ENCODE measurements at places on chromosomes 2 and 18. TPM values are rescaled to one million over a fixed set of nuclear protein-coding genes. Genes with fewer than 3 reads are reported as not detected.

Gene DSG1
- total RNA-seq = 122 TPM

DNA sequence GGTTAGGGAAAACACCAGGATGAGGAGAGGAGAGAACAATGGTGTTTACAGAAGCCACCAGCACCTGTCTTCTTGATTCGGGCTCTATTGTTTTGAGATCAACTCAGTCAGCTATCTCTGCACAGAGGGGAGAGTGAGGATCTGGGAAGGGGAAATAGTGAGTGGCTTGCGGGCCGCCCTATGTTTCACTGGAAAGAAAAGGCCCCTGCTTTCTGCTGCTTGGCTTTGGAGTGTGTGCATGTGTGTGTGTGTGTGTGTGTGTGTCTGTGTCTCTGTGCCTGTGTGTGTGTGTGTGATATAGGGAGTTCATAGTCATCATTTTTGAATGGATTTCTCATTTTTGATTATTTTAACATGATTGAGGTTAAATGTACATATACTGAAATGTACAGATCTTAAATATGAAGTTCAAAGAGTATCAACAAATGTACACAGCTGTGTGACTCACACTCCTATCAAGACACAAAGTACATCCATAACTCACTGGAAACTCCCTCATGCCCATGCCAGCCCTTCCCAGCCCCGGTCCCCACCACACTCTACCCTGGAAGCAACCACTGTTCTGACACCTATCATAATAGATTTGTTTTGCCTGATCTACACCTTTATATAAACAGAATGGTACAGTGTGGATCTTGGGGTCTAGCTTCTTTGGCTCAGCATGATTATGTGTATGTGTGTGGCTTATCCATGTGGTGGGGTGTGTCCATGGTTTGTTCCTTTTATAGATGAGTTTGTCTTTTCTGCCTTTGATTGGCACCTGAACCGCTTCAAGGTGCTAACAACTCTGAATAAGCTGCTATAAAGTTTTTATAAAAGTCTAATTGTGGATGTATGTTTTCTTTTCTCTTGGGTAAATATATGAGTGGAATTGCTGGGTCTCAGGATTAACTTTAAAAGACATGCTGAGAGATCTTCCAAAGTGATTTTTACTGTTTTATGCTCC is 258.3 kb downstream of the SETBP1 start:
- no peak overlapping the region for H3K27ac ChIP-seq
- H3K27me3 ChIP-seq = no peaks in the 10 kb centered on the region
- DNase-seq = no peak

- H3K27ac ChIP-seq = no peak overlapping the region
- H3K4me1 ChIP-seq = peaks cover 8% of the 10 kb centered on the region
- no peaks in the 10 kb centered on the region for H3K36me3 ChIP-seq
- no peak for DNase-seq
- no peak overlapping the region for H3K4me3 ChIP-seq
- no peaks in the 10 kb centered on the region for H3K27me3 ChIP-seq
Observed at GRCh38 chr2:25347205-25347815, 5.6 kb upstream of the DNMT3A start.

DNA sequence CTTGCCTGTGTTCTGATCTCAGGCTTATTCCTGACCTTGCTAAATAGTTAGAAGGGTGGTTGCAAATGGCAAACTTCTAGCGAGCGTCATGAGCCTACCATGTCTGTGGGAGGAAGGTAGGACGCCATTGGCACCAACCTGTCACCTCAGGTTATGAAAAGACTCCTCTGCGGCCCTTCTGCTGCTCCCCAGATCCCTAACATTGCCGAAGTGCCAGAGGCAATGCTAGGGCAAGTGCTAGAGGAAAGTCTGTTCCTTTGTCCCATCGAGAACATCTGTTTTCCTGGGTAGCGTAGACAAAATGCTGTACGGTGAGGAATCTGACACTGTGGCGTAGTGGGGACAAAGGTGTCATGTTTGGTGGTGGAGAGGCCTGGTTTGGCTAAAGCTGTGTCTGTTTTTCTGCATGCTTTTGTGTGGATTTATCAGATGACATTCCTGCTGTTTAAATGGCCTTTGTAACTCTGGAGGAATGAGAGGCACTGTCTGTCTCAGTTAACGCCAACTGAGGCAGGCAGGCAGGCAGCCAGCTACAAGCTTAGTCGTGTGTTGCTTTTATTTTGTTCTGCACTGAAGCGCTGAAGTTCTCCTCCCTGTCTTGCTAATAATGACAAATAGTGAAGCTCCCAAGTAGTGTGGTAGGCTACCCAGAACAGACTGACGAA is 94.1 kb downstream of the PRPF40A start:
- H3K27ac ChIP-seq = no peak overlapping the region
- H3K36me3 ChIP-seq = no peaks in the 10 kb centered on the region
- no peaks in the 10 kb centered on the region for H3K4me1 ChIP-seq
- H3K27me3 ChIP-seq = no peaks in the 10 kb centered on the region
- DNase-seq = no peak

Gene ZNF512
- total RNA-seq = 35.4 TPM

DNA sequence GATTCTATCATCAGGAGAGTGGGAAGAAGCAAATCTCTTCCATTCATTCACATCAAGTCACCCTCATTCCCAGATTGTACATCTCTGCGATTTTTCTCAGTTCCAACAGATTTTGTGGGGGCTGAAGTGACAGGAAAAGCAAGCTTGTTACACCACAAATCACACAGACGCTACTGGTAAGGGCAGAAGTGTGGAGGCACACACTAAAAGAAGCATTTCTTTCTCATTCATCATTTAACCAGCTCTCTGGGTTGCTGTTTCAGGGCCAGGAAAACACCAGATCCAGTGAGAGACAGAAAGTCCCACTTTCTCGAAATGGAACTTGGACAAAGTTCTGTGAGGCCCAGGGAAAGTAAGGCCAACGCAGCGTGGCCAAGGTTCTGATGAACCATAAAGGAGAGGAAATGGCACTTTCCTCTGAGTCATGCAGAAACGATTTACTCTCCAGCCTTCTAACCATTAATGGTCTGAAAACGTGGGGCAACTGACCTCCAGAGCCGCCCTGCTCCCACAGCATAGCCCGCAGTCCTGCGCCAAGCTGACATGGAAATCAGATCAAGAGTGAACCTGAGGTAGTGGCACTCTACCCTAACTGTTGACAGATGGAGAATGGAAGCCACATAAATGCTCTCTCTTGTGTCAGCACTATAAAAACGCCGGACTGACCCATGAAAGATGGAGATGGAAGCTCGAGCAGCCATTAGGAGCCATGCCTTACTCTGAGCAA is 191.0 kb downstream of the C1D start:
- peaks cover 33% of the 10 kb centered on the region for H3K4me1 ChIP-seq
- H3K27me3 ChIP-seq = no peaks in the 10 kb centered on the region
- H3K36me3 ChIP-seq = no peaks in the 10 kb centered on the region
- peak overlapping the region; percentile 59 for H3K27ac ChIP-seq

DNA sequence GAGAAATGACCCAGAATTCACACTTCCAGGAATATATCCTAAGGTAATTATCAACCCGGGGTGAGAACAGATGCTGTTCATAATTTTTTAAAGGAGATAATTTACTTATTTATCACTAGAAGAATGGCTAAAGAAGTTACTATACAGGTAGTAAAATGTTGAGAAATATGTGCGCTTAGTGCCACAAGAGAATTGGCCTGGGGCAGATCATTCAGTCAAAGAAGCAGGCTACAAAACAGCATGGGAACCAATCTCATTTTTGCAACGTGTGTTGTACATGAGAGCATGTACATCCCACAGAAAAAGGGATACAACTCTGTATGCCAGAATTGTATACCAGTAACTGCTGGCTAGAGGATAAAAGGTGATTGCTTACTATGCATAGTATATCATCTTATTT is 75.2 kb downstream of the VIT start:
- H3K4me1 ChIP-seq = no peaks in the 10 kb centered on the region
- H3K4me3 ChIP-seq = no peak overlapping the region
- H3K27ac ChIP-seq = no peak overlapping the region
- H3K36me3 ChIP-seq = no peaks in the 10 kb centered on the region
- no peak for DNase-seq
- no peaks in the 10 kb centered on the region for H3K27me3 ChIP-seq

DNA sequence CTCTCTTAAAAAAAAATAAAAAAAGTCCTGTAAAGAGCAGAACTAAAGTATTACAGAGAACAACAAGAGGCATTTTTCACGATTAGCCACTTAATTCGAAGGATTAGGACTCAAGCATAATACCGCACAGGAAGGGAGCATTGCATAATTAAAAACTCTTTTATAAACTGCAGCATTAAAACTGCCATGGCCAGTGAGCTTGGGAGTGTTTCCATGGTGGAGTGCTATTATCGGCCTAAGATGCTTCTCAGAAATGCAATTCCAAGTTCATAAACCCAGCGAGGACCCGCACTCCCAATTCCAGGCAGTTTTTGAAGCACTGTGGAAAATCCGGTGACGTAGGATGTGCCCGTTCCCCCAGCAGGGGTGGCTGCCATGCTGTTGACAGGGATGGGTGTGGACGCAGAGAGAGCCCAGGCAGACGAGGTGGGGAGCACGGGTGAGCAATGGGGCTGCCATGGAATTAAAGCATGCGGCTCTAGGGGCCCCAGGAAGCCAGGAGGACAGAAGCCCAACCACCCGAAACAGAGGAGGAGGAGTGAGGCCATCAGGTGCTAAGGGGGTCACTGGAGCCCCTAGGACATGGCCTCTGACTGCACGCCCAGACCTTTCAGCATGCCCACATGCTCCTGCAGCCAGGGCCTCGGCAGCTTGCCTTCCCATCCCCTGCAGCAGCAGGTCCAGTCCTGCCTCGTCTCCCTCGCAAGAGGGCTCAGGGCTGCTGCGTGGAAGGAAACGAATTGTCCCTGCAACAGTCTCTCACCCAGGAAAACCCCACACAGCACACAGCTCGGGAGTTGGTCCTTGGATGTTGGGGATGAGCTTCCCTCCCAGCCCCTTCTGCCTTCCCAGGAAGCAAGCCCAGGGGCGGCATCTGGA is 233.4 kb downstream of the NDUFA10 start:
- DNase-seq = no peak
- H3K27me3 ChIP-seq = no peaks in the 10 kb centered on the region
- peaks cover 10% of the 10 kb centered on the region for H3K4me1 ChIP-seq
- H3K27ac ChIP-seq = no peak overlapping the region
- no peak overlapping the region for H3K4me3 ChIP-seq

DNA sequence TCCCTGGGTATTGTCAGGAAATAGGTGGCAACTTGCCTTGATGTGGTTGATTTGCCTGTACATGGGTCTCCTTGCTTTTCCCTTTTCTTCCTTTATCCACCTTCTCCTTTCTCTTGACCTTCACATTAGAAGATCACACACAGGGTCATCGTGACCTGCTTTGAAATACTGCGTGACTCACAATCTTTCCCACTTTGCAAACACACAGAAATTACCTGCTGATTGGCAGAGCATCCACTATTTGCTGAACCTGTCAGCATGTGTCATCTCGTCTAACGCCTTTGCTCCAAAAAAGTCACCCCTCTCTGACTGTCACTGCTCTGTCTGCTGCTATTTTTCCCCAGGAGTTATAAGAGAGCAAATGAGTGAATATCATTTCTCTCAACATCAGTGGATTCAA is 60.8 kb downstream of the MYO3B start:
- H3K4me1 ChIP-seq = no peaks in the 10 kb centered on the region
- no peaks in the 10 kb centered on the region for H3K27me3 ChIP-seq
- no peak overlapping the region for H3K27ac ChIP-seq
- H3K4me3 ChIP-seq = no peak overlapping the region

DNA sequence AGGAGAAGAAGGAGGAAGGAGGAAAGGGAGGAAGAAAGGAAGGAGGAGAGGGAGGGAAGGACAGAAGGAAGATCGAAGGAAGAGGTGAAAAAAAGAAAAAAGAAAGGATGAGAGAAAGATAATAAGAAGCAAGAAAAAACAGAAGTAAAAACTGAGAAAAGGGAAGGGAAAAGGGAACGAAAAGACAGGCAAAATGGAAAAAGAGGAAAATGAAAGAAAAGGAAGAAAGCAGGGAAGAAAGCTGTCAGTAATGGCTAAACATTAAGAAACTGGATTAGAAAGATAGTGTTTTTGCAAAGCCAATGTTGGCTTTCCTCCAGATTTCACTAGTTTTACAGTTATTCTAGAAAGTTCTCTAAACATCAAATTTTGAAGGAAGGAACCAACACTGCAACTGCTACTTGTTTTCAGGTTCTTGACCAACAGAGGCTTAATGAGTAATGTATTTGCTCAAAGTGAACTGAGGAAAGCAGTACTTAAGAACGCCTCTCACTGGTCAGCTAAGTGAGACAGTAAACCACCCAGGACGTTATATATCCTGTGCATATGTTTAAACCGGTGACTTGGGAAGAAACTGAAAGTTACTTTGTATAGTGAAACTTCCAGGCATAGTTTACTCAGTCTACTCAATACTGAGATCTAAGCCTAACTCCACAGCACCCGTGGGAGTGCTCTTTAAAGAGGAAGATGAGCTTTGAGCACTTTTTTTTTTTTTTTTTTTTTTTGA is 286.2 kb upstream of the TRIB2 start:
- no peak overlapping the region for H3K4me3 ChIP-seq
- H3K27ac ChIP-seq = no peak overlapping the region
- H3K27me3 ChIP-seq = no peaks in the 10 kb centered on the region

DNA sequence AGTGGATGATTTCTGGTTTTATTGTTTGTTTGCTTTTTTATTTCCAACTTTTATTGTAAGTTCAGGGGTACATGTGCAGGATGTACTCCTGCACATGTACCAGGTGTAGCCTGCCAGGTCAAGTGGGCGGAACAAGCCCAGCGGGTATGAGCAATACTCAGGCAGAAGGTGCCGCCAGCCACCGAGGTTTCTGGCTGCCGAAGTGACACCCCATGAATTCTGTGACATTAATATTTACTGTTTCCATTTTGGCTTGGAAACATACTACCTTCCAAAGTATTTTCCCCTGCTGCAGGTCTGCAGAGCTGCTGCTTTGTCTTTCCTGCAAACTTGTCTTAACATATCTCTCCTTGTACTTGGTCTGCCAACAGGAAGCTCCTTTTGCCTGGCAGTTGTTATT is 78.5 kb downstream of the PTPN4 start:
- no peaks in the 10 kb centered on the region for H3K27me3 ChIP-seq
- no peak overlapping the region for H3K27ac ChIP-seq
- DNase-seq = no peak
- H3K4me3 ChIP-seq = no peak overlapping the region
- no peaks in the 10 kb centered on the region for H3K36me3 ChIP-seq

Gene SLC9A2
- total RNA-seq = not detected

DNA sequence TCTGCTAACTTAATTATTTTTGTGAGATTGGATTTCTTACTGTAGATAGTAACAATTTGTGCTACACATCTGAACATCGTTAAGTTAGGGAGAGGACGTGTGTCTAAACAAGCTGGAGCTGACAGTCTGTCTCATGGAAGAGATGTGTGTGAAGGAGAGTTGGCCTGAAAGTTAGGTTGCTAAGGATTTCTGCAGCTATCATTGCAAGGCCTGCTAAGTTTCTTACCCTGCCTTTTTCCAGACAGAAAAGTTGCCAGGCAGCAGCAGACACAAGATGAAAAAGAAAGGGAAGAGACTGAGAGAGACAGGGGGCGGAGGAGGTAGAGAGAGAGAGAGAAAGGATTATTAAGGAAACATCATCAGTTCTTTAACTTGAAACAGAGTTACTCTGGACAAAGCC is 4.1 kb upstream of the LRP1B start:
- H3K27ac ChIP-seq = no peak overlapping the region
- no peak for DNase-seq

- no peak for DNase-seq
- H3K36me3 ChIP-seq = no peaks in the 10 kb centered on the region
- H3K27me3 ChIP-seq = no peaks in the 10 kb centered on the region
- no peak overlapping the region for H3K27ac ChIP-seq
- H3K4me1 ChIP-seq = peaks cover 20% of the 10 kb centered on the region
Observed at GRCh38 chr2:150274108-150274507, 213.4 kb downstream of the RND3 start.

Gene CFC1
- not detected for total RNA-seq

Measured in vagina (tissue), 2 donors.